ENCODE measurements at places on chromosomes 5 and 9.

GRCh38 chr5:40238066-40238745 is 441.5 kb upstream of the PTGER4 start:
- DNase-seq = no peak

DNA sequence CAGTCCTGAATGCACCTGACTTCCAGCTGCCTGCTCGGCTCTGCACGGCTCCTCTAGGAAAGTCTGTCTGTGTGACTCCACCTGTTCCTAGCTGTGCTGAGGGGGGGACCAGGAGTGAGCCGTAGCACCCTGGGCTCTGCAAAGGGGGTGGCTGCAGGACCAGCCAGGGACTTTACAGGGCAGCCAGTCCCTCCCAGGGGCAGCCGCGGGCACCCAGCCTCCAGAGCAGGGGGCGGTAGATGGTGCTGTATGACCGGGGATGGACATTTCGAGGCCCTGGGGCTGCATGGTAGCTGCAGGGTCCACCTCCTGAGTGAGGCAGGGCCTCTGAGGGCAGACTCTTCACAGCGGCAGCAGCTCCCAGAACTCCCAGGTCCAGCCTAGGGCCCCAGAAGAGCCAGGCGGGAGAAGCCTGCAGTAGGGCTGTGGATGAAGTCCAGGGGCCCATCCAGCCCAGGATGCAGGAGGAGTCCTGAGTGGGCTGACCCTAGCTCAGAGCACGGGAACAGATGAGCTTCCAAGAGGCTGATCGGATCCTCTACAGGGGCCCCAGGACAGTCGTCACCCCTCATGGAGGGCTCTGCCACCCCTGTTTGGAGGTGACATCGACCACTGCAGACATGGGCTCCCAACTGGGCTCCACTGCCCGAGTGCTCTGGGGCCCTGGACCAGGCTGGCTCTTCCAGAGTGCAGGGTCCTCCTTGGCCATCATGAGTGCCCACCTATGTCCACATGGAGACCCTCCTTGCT is 105.4 kb downstream of the ZNF354C start:
- no peak for DNase-seq

- no peak for DNase-seq
Observed at GRCh38 chr9:130624154-130624553, 40.2 kb upstream of the PRDM12 start.

DNA sequence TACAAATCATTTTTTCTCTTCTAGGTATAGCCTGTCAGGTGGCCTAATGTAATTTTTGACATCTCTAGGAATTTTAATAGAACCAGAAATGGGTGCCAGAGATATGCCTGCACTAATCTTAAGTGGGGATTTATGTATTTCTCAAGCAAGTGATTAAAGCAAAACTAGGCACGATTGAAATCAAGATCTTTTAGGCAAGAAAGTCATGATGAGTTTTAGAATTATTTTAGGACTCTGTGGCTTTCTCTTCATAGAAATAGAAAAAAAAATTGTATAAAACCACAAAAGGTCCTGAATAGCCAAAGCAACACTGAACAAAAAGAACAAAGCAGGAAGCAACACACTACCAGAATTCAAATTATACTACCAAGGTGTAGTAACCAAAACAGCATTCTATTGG is 952 bp upstream of the AMACR start:
- no peak for DNase-seq

DNA sequence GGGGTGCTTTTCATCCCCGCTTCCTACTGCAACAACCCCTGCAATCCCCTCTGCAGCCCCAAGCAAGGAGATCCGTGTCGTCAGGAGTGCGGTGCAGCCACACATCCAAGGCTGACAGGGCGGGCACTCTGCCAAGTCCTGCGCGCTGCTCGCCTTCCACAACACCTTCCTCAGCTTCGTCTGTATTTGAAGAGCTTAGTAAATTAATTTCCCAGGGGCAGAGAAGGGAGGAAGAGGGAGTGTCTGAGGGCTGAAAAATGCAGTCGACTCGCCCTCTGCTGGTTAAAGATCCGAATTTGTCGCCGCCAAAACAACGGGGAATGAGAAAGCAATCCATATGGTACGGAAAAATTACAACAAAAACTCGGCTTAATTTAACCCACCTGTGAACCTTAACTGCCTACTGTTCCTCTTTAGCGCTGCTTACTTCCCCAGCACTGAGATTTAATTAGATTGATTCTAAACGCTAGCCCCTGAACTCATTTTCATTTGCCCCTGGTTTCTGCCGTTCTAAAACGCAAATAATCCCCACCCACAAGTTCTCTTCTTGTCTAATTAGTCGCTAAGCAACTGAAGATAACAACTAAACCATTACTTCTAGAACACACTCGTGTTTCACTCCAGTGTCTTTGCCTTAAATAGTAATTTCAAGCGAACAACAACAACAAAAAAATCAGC is 10.9 kb upstream of the PCDHB1 start:
- DNase-seq = peak; percentile 53

DNA sequence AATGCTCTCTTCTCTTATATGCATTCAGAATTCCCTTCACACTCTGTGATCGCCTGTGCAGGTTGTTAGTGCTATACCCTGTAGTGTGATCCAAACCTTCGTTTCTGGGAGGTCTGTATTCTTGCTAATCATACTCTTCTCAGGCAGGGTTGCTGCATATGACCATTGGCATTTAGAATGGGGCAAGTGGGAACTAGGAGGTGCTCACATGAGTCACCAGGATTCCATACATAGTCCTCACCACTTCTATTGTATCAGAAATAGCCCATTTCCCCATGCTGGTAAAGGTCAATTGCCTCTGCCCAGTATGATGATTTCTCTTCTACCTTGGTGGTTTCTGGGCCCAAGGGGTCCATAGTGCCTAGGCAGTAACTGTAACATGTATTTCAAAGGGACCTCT is 443.5 kb upstream of the CDH6 start:
- DNase-seq = no peak

- no peak for DNase-seq
Observed at GRCh38 chr5:69451941-69452647, 37.2 kb downstream of the MARVELD2 start.

GRCh38 chr5:177105691-177106476 is 19.2 kb downstream of the FGFR4 start:
- no peak for DNase-seq

- DNase-seq = no peak
Observed at GRCh38 chr9:107895501-107896001, 406.0 kb upstream of the KLF4 start.
